T-helper 17 cell (primary cell): ENCODE measurements at places on chromosomes 3 and 15.
A peak's percentile ranks its signal among the peaks of the same experiment; 100 is the strongest.

- DNase-seq, result no peak
Measured at GRCh38 chr15:64222573-64223366, 59.9 kb upstream of the PPIB start.

DNA sequence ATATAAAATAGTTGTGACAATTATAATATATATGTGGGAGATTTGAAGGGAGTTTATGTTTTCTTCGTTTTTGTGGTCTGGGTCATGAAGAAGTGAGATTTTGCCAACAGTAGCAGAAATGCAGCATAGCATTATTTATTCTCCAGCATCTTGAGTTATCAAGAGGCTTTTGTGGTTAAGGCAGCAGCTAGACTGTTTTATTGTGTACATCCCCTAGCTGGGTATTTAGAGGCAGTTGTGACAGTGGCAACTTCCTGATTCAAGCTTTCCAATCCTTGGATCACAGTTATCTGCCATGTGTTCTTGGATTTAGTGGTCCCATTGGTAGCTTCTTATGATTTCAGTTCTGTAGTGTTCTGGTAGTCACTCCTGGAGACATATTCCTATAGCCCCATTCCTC is 29.0 kb downstream of the ARIH1 start:
- DNase-seq, result no peak

- no peak for DNase-seq
Measured at GRCh38 chr3:155815030-155815545, 9.0 kb upstream of the C3orf33 start.

- DNase-seq, result no peak
Measured at GRCh38 chr3:80018375-80018774, 250.6 kb upstream of the ROBO1 start.

DNA sequence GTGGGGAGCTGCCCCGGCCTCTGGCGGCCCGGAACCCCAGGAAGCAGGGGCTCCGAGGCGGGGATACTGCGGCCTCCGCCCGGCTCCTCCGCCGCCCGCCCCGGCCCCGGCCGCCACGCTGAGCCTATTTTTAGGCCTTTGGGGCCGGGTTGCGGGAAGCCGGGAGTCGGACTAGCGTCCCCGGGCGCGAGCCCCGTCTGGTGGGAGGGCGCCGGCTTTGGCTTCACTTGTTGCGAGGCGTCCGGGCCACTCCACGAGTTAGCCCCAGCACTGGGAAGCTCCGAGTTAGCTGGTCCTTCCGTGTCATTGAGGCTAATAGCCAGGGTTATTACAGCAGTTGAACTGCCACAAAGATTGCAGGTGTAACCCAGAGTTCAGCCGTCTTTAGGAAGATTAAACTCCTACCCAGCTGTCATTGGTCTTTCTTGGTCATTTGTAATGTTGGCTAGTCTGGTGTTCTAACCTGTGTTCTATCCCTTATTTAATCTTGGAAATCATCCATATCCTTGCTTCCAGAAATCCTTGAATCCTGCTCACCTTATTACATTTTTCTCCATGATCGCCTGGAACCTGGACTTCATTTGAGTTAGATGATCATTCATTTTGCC is 791 bp downstream of the GYG1 start:
- no peak for DNase-seq

GRCh38 chr15:37880009-37880834 is 54.2 kb upstream of the TMCO5A start:
- no peak for DNase-seq

DNA sequence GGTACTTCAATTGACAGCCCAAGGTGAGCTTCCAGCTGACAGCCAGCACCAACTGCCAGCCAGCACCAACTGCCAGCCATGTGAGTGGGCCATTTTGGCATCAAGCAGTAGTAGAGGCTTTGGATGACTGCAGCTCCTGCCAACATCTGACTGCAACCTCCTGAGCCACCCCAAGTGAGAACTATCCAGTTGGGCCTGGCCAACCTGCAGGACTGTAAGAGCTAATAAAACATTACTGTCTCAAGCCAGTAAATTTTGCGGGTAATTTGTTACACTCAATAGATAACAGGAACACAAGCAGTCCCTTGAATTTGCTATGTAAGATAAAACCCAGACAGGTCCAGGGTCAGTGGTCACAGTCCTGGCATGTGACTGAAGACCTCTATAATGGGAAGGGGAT is 29.7 kb downstream of the EPHB1 start:
- no peak for DNase-seq

DNA sequence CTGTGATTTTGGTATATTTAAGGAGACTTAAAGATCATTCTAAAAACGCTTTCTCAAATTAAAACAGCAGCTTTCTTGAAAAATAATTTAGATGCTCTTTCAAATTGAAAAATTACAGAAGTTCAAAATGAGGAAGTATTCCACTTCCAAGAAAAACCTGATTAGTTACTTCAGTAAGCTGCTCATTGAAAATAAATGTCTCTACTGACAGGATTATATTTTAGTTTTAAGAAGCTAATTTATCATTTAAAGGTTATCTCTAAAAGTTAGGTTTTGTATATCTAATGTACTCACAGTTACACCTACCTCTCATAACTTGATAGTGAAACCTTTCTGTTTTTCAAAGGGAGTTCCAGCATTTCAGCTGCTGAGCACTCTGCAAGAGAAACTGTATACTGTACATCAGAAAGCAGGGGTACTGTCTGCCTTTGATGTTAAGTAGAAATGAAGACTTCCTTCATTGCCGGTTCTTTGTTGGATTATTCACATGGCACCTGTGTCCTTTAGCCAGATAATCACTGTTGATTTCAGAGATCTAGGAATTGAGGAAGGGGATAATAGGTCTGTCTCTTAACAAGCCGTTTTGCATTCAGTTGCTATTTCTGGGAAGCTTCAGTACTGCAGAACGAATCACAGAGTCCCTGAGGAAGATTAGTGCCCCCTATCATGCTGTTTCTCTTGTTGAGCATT is 161.6 kb downstream of the TCF12 start:
- no peak for DNase-seq

DNA sequence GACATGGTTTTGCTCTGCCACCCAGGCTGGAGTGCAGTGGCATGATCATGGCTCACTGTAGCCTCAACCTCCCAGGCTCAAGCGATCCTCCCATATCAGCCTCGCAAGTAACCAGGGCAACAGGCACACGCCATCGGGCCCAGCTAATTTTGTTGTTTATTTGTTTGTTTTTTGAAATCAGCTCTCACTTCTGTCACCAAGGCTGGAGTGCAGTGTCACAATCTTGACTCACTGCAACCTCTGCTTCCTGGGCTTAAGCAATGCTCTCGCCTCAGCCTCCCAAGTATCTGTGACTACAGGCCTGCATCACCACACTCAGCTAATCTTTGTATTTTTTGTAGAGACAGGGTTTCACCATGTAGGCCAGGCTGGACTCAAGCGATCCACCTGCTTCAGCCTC is 26.3 kb upstream of the PLCH1 start:
- DNase-seq, result no peak

GRCh38 chr3:115513416-115513800 is 109.9 kb upstream of the GAP43 start:
- DNase-seq, result no peak

GRCh38 chr15:52005748-52006701 is 13.0 kb upstream of the MAPK6 start:
- no peak for DNase-seq

DNA sequence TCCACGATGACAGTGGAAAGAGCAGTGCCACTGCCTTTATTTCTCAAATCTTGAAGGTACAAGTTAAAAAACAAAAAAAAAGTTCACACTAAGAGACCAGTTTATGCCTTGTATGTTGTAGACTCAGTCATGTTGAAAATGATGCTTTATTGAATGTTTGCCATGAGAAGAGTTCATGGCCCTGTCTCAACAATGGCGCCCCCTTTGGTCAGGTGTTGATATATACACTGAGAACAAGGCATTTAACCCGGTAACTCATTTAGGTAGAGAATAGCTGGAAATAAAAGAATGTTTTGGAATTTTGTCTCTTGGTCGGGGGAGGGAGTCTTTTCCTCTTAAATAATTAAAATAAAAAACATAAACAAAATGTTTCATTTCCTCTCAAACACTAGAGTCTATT is 145.6 kb upstream of the SLC2A2 start:
- no peak for DNase-seq

DNA sequence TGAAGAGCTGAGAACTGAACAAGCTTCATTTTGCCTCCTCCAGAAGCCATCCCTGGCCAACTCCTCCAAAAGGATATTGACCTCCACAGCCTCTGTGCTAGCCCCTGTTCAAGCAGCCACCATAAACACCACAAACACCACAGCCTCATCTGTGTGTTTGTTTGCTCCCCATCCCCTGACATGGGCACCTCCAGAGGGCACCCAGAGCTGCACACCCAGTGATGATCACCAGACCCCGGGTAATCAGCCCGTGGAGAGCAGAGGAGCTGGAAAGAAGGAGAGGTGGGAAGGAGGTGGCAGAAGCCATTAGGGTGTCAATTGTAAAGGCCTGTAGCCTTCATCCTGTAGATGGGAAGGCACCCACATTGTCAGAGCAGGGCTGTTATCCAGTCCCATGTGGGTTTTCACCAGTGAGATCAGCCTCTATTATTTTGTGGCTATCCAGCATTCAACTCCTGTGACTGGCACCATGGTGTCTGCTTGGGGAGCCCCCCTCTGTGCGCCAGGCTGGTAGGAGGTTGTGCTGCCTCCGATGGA is 6.8 kb upstream of the WNT7A start:
- no peak for DNase-seq

GRCh38 chr3:33914212-33914611 is 115.8 kb downstream of the PDCD6IP start:
- no peak for DNase-seq

- no peak for DNase-seq
Measured at GRCh38 chr3:49157289-49157688, 8.8 kb downstream of the CCDC71 start.

- DNase-seq, result no peak
Measured at GRCh38 chr3:31392568-31392967, 140.2 kb upstream of the STT3B start.

DNA sequence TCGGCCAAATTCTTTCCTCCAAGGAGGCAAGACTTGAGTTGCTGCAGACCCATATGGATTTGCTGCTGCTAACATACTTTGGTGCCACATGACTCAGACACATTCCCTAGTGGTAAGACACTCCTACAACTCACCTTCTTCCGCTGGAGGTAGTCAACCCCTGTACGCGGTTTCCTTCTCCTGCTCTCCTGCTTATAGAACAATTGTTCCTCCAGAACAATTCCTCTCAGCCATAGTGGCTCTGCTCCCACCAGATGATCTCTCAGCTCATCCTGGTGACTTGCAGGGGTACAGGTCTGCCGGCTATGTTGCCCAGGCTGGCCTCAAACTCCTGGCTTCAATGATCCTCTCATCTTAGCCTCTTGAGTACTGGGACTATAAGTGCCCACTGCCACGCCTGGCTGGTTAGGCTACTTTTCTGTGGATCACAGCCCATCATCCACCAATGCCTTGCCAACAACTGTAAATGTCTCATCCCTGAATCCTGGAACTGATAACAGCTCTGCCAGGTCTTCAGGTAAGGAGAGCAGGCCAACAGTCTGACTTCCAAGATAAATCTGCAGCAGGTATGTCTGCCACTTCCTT is 2.4 kb upstream of the CXCR6 start:
- DNase-seq, result no peak

DNA sequence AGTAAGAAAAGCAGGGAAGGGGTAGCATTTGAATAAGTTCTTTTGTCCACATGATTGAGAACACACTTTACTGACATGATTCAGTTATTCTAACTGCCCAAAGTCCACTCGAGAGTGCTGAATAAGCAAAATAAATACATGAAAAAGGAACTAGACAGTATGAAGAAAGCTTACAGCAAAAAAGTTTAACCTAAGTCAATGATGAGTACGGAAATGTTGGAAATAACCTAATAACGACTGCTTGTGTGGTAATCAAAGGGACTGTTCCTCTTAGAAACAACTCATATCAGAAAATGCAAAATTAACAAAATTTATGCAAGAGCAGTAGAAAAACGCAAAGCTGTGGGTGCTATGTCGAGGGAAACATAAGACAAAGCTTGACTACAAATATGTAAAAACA is 36.6 kb downstream of the DMXL2 start:
- DNase-seq, result no peak

GRCh38 chr15:63727542-63727941 is 106.2 kb downstream of the HERC1 start:
- no peak for DNase-seq

DNA sequence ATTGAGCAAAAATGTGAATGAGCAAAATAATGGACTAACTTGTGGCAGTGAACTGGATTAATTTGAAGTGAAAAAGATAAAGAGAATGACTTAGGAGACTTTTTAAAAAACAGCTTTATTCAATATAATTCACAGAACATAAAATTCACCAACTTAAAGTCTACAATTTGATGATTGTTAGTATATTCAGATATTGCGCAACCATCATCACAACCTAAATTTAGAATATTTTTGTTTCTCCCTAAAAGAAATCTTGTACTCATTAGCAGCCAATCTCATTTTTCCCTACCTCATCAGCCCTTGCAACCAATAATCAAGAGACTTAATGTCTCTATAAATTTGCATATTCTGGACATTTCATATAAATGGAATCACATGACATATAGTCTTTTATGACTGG is 496.5 kb downstream of the IGSF11 start:
- DNase-seq, result no peak

DNA sequence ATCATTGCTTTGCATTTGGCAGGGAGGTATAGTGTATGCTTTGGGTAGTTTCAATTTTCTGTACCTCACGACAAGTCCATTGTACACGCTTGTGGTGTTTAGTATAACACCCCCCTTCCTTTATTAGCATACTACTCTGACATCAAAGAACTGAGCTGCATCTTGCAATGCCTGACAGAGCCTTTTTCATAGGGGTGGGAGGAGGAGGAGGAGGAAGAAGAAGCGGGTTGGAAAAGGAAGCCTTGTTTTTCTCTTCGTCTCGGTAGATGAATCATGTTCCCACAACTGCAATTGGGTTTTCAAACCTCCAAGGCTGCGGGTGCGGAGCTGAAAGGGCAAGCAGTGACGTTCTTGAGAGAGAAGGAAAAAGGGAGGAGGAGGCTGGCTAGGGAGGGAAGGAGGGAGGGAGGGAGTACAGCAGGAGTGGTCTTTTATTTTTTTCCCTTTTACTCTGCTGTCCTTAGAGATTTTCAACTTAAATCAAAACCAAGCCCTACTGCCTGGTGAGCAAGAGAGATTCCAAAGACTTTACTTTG is 175.7 kb downstream of the KLHL25 start:
- peak; percentile 18 for DNase-seq

- DNase-seq, result no peak
Measured at GRCh38 chr3:69948246-69948862, 51.2 kb upstream of the SAMMSON start.

DNA sequence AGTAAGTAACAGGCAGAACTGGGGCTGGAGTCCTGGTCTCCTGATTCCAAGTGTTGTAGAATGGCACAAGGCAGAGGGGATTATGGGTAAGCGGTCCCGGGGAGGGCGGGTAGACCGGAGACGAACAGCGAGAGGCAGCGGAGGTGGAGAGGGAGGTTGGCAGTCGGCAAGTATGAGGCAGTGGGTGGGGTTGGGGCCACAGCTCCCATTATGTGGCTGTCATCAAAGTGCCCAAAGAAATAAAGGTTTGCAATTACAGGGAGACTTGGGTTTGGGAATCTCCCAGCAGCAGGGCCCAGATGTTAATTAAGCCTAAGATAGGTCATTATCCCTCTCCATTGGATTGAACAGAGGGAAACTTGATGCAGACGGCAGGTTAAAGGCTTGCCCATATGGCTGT is 16.9 kb downstream of the FAM43A start:
- no peak for DNase-seq
